Gastroesophageal sphincter (tissue), 4 donors: ENCODE measurements at places on chromosomes 1 and 21. TPM values are rescaled to one million over a fixed set of nuclear protein-coding genes. Genes with fewer than 3 reads are reported as not detected.

- ATAC-seq = no peak
Observed at GRCh38 chr1:77991638-77992037, 12.8 kb upstream of the FUBP1 start.

The CLCNKB gene
- total RNA-seq = 0.40 TPM

DNA sequence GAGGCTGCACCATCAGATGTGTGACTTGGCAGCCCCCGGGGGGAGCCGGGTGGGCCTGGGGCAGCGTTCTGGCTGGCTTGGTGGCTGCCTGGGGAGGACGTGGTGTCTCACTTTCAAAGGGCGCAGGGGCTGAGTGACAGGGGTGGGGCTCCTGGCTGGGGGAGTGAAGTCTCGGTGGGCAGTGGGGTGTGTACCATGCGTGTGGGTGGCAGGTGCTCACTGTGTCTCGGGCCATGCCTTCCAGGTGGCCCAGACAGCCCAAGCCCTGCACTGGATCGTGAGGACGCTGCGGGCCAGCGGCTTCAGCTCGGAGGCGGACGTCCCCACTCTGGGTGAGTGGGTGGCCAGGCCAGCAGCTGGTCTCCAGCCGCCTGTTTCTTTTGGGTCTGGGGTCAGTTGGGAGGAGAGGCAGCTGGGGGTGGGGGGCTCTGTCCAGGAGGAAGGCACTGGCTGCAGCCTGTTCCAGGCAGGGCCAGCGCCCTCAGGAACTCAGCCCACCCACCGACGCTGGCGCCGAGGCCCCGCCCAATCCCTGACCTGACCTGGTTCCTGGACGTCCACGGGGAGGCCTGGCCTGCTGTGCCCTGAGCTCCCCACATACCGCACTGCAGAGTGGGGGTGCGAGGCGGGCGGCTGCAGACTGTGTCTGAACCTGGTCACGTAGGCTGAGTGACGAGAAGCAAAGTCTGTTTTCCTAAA lies 30.6 kb upstream of the LRRC3 start:
- no peak for ATAC-seq

- no peak for ATAC-seq
Observed at GRCh38 chr1:237226177-237226944, 184.4 kb downstream of the RYR2 start.

DNA sequence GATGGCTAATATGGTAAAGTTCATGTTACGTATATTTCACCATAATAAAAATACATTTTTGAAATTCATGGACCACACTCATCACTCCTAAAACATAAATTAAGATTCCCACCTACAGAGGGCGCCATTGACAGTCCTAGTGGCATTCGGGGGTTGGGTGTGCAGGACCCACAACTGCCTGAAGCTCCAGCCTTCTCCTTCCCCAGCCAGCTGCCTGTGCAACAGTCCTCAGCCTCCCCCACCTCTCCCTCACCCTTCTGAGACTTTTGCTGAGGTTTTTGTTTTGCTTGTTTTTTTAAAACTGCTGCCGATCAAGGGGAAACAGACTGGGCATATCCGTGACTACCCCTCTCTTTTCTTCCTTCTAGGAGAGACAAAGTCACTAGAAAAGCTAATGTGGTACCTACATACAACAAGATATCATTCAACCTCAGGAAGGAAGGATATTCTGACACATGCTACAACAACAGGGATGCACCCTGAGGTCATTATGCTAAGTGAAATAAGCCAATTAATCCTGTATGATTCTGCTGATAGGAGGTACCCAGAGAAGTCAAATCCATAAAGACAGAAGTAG lies 9.2 kb upstream of the EVA1C start:
- ATAC-seq = peak; percentile 86

The KRTAP12-1 gene
- total RNA-seq = not detected

- no peak for ATAC-seq
Observed at GRCh38 chr1:113904293-113904673, 316 bp downstream of the AP4B1 start.

- ATAC-seq = no peak
Observed at GRCh38 chr1:4133297-4133938, 233.3 kb upstream of the C1orf174 start.

GRCh38 chr1:7526867-7527732 lies 244.0 kb upstream of the VAMP3 start:
- ATAC-seq = no peak

DNA sequence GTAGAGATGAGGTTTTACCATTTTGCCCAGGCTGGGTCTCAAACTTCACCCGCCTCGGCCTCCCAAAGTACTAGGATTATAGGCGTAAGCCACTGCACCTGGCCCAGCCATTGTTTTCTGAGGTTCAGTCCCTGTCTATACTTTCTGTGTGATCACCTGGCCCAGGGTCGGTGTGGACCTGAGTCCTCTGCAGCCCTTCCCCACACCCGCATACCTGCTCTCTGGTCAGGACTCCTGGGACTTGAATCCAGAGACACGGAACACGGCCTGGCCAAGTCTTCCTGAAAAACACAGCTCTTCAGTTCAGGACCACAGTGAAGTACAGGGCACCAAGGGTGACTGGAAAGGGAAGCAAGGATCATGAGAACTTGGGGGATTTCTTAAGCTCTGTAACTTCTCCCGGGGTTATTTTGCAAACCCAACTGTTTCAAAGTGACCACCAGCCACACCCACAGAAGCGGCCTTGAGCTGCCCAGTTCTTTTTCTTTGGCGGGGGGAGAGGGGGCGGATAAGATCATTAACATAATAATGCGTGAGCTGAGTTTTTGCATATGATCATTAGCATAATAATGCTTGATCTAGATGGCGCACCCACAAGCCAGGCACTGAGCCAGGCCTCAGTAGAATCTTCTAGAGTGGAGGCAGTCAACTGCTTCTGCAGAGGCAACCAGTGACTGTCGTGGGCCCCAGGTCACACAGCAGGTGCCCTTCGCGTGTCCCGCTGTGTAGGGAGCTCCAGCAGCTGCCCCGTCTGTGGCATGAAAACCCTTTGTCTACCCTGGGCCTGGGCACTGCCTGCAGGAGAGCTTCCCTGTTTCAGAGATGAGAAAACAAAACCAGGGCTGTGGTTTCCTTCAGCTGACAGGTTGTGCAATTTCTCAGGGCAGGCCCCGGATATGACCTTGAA lies 1.7 kb upstream of the NADK start:
- peak; percentile 15 for ATAC-seq
